ENCODE measurements at places on chromosomes 16 and 17.
A peak's percentile ranks its signal among the peaks of the same experiment; 100 is the strongest.

DNA sequence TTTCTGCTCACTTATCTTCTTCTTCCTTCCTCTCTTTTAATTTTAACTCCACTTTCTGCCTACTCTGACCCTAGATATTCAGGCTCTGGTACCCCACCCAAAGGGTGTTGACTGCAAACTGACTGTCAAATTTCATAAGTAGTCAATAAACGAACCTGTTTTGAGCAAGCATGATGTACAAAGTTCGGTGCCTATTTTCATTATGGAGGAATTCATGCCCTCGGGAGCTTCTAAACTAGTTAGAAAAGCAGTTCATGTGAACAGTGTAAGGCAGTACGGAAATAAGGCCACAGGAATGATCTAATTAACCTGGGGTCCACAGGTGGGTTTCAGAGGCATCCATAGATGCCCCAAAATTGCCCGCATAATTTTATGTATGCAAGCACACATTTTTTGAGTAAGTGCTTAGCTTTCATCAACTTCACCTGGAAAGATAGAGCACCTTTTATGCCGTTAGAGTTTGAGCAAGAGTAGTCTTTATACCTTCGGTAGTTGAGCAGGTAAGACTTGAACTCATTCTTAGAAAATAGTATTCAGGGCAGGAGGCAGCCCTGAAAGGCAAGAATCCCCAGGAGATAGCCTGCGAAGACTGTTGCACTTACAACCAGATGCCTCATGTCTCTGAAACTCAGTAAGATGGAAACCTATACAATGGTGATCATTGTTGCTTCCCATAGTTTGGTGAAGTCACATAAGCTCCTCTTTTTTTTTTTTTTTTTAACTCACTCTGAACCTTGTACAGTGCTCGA lies 36.6 kb upstream of the TBX2 start:
- no peak for DNase-seq

DNA sequence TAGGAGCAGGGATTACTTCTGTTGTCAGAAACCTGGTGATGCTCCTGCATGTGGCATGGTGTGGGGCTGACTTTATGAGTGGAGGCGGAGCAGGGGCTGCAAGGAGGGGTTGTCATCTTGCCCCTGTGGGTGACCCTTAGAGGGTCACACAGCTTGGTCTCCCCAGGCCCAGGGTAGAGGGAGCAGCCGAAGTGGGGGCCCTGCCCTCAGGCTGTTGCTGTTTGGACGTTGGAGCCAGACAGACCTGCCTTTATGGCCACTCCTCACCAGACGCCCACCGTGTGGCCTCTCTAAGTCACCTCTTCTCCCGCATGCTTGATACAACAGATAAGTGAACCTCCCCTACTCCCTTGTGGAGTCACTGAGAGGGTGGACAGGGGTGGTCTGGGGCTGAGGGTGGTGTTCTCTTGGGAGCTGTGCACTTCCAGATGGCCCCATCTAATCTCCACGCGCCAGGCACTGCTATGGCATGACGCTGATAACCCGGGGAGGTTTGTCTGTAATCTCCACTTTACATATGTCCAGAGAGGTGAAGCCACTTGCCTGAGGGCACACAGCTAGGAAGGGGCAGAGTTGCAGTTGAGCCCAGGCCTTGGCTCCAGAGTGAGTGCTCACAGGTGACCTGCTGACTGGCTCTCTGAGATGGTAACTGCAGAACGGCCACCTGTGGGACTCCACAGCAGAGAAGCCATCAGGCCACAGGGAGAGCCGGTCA lies 10.0 kb downstream of the MAP2K3 start:
- no peak for DNase-seq

- no peak for DNase-seq
Observed at GRCh38 chr16:79728048-79728922, 127.7 kb upstream of the MAF start.

GRCh38 chr17:82228842-82229697 lies at the start of gene SLC16A3:
Gene SLC16A3 (plus strand): TSS chr17:82229042. CDS start chr17:82236009, 6,967 bp downstream.
- DNase-seq, result peak; percentile 77

DNA sequence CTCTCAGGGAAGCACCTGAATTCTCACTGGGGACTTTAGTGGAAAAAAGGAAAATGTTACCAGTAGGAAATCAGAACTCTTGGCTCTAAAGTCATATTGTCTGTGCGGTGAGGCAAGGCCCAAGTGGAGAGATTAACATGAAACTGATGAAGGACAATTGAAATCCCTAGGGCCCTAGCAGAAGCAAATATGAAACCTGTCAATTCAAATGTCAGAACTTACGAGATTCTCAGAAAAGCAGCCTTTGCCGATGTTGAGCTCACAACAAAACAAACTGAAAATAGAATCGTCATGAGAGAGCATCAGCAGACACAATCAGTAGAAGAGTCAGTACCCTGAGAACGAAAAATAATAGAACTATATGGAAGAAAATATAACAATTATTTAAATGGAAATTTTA lies 108.8 kb downstream of the ELAC2 start:
- DNase-seq, result no peak

- no peak for DNase-seq
Observed at GRCh38 chr17:17683710-17684365, 2.6 kb downstream of the RAI1 start.

DNA sequence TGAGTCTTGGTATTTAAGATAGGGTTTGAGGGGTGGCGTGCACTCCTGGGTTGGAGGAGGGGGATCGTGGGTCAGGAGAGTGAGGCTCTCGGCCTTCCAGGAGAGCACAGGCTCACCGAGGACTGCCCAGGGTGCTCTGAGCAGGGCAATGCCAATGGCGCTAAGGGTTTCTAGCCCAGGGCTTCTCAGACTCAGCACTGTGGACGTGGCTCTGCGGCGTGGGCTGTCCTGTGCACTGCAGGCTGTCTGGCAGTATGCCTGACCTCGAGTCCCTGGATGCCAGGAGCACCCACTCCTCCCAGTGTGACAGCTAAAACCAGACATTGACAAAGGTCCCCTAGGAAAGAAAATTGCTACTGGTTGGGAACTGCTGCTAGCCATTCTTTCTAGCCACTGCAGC lies 37.2 kb upstream of the ENDOV start:
- DNase-seq, result no peak

DNA sequence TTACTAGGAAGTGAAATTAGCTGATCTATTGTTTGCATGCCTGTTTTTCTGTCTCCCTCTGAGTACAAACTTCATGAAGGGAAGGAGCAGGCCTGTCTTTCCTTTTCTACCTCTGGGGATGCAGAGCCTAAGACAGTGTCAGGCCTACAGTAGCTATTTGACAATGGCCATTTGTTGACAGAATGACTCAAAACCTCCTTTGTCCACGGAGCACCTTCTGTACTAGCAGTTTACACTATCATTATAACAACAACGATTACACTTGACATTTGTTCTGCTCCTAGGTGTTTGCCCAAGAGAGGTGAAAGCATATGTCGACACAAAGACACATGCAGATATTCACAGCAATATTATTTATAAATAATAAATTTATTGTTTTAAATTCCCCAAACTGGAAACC lies 132.3 kb upstream of the IRX3 start:
- no peak for DNase-seq

DNA sequence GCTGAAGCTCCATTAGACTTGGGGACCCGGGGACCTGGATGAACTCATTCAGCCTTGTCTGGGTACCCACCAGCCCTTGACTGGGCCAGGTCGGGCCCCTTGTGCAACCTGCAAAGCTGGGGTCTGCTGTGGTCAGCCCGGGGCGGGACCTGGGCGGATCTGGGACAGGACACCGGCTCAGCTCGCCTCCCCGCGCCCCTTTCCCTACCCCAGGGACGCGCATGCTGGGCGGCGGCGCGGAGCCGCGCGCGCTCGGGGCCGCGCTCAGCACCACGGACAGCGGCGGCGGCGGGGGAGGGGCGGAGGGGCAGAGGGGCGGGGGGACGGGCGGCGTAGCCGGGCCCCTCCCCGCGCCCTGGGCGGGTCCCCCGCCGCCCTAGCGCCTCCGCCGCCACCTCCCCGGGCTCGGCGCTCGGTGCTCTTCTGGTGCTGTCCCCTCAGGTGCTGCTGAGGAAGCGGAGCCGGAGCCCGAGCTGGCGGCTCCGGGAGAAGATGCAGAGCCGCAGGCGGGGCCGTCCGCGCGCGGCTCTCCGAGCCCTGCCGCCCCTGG lies 7.4 kb downstream of the ACD start:
- DNase-seq, result no peak

GRCh38 chr17:21020622-21021021 lies 22.2 kb downstream of the USP22 start:
- no peak for DNase-seq

DNA sequence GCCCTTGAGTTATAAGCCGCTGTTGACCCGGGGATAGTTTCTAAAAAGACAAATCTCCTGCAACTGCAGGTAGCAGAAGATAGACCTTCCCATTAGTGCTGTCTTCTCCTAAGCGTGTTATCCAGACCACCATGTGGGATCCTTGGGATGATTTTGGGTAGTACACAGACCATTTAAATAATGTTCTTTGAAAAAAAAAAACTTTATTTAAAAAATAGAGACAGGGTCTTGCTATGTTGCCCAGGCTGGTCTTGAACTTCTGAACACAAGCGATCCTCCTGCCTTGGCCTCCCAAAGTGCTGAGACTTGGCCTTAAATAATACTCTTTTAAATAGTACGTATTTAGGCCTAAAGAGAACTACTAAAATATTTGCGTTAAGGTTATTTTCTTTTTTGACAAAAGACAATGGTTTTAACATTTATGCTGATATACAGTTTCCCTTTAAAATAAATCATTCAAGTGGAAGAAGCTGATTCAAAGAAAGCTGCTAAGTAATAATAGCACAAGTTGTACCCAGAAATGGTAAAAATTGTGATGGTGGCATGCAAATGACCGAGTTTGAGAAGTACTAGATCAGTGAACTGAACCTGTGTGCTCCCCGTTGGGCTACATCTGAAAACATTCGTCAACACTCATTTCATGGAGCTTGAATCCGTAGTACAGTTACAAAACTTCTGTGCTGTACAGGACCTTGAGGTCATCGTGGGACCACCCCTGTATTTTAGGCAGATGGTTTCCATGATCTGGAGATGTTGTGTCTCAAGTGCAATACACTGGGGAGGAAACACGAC lies 24.0 kb downstream of the SMARCE1 start:
- DNase-seq, result no peak

DNA sequence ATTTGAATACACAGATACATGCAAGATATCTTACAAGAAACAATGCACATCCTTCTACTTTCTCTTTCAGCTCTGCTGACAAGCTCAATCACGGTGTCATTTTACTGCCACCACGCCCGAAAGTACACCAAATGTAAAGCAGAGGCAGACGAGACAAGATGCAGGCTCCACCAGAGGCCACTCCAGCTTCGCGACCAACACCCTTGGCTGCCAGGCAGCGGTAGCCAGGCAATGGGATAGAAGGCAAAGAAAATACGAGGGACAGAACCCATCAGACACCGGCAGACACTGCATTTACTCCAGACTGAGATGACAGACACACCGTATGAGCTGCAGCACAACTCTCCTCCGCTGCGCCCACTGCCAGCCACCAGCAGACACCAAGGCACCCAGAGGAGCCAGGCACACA lies 41.0 kb downstream of the USP22 start:
- no peak for DNase-seq

GRCh38 chr17:50274142-50274896 lies at the start of gene TMEM92:
Gene TMEM92 (plus strand): TSS chr17:50274466. CDS start chr17:50274502, 36 bp downstream.
- DNase-seq, result peak; percentile 20

- no peak for DNase-seq
Observed at GRCh38 chr17:76570457-76570856, 15.2 kb downstream of the ST6GALNAC2 start.

DNA sequence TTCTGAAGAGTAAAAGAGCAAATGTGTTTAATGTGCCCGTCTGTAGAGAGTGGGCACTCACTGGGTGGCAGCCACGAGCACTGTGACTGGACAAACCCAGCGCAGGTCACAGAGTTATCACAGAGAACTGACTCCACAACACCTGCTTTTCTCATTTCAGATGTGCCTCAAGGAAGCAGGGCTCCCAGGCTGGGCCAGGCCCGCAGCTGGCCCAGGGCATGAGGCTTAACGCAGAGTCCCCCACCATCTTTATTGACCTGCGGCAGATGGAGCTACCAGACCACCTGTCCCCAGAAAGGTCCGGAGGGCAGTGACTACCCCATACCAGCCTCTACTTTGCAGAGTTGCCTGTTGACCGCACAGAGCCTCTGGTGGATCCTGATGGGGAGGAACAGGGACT lies 11.9 kb downstream of the DNAAF8 start:
- no peak for DNase-seq

- DNase-seq, result no peak
Observed at GRCh38 chr17:1158879-1159278, 20.9 kb downstream of the ABR start.

- no peak for DNase-seq
Observed at GRCh38 chr17:83201206-83202001, 122.0 kb downstream of the METRNL start.

GRCh38 chr17:4412933-4413831 lies 20.6 kb upstream of the SPNS3 start:
- peak; percentile 95 for DNase-seq

DNA sequence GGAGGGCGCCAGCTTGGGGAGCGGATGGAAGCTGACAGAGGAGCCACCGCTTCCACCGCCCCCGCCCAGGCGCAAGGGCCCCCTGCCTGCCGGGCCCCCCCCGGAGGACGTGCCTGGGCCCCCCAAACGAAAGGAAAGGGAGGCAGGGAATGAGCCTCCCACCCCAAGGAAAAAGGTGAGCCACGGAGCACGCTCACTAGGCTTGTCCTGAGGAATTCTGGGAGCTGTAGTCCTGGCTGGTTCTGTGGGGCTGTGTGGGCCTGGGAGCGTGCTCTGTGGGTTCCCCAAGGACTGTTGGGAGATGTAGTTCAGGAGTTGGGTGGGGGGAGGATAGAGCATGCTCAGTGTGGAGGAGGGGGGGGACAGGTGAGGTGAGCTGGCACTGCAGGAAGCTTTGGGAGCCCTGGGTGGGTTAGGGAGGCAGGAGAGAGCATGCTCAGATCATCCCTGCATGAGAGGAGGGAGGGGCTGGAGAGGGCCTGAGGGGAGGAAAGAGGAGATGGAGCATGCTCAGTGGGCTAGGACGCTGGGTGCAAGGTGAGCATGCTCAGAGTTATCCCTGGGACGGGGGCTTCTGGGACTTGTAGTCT lies 4.5 kb downstream of the FBXL19 start:
- peak; percentile 33 for DNase-seq

- no peak for DNase-seq
Observed at GRCh38 chr16:83470416-83470815, 337.4 kb upstream of the HSBP1 start.

- DNase-seq, result no peak
Observed at GRCh38 chr16:1976216-1976520, 4.3 kb downstream of the TBL3 start.

GRCh38 chr16:30637944-30638343 lies 12.8 kb upstream of the PRR14 start:
- no peak for DNase-seq

GRCh38 chr16:5416013-5416412 lies 318.4 kb upstream of the EEF2KMT start:
- DNase-seq, result no peak

Measured in stimulated activated naive CD8-positive, alpha-beta T cell treated with anti-CD3 and anti-CD28 coated beads, Interleukin-15, Interleukin-2, amounts not matched to agents 100 U/mL and 50 U/mL, for 24 hours (primary cell).